ENCODE measurements at places on chromosomes 2 and 18. TPM values are rescaled to one million over a fixed set of nuclear protein-coding genes. Genes with fewer than 3 reads are reported as not detected.
A peak's percentile ranks its signal among the peaks of the same experiment; 100 is the strongest.

Gene RAX
- not detected for total RNA-seq

Gene DUSP2
- 2.4 TPM for total RNA-seq

Gene IL18RAP
- 0.51 TPM for total RNA-seq

Gene NPHP1
- total RNA-seq, result 9.7 TPM

Gene FHOD3
- total RNA-seq, result not detected

Gene SCN9A
- 1.5 TPM for total RNA-seq

Gene STAT4
- 0.51 TPM for total RNA-seq

Gene CCDC74B
- total RNA-seq, result 9.2 TPM

Gene DSG1
- not detected for total RNA-seq

Gene ITGB6
- total RNA-seq, result not detected

Gene SERPINB4
- total RNA-seq, result not detected

Gene TEKT4
- total RNA-seq, result not detected

GRCh38 chr2:101884423-101884822 lies 107.3 kb upstream of the IL1R2 start:
- DNase-seq, result no peak

- DNase-seq, result no peak
Observed at GRCh38 chr18:30810580-30810979, 232.0 kb downstream of the DSC3 start.

GRCh38 chr2:96409820-96410164 lies 74.2 kb downstream of the NCAPH start:
- no peak for DNase-seq

DNA sequence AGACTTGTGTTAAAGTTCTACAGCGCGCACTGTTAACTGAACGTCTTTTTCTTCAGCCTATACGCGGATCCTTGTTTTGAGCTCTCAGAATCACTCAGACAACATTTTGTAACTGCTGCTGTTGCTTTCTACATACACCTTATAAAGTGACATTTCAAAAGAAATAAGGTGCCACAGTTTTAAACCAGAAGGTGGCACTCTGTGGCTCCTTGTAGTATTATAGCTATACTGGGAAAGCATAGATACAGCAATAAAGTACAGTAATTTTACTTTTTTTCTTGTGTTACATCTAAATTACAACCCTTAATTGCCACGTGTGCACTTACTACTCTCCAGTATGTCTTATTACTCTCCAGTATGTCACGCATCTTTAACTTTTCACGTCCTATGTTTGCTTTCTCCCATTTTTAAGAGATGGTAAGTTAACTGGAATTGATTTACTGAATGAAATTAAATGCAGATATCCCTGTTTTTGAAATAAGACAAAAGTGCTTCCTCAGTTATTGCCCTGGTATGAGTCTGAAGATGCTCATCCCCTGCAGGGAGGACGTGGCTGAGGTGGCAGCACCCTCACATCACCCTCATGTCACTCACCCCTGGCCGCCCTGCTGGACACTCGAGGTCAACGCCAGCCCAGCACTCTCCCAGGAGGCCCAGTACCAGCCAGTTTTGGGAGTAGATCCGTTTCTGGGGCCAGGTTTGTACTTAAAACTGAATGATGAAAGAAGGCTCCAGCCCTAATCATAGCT lies 37.8 kb downstream of the GORASP2 start:
- DNase-seq, result no peak

- no peak for DNase-seq
Observed at GRCh38 chr2:160664603-160665140, 171.1 kb upstream of the RBMS1 start.

- no peak for DNase-seq
Observed at GRCh38 chr2:96737831-96738230, 2.0 kb downstream of the LMAN2L start.

- no peak for DNase-seq
Observed at GRCh38 chr2:114724454-114724853, 282.0 kb downstream of the DPP10 start.

GRCh38 chr18:66640431-66640830 lies 36.5 kb upstream of the CDH19 start:
- DNase-seq, result no peak

DNA sequence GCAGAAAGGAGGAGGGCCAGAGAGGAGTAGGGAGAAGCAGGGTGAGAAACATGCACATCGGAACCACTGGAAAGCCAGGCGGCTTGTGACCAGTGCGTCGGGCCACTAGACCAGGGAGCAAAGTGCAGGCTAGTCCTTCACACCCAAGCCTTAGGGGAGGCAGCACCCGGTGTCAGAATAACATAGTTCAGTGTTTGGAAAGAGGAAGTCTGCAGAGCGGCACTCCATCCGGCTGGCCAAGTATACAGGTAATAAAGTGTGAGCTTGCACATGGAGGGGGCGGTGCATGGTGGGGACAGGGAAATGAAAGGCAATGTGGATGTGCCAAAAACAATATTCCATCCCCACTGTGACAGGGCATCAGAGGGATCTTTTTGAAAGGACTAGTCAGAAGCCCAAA lies 69.7 kb downstream of the ZNF521 start:
- peak; percentile 62 for DNase-seq

DNA sequence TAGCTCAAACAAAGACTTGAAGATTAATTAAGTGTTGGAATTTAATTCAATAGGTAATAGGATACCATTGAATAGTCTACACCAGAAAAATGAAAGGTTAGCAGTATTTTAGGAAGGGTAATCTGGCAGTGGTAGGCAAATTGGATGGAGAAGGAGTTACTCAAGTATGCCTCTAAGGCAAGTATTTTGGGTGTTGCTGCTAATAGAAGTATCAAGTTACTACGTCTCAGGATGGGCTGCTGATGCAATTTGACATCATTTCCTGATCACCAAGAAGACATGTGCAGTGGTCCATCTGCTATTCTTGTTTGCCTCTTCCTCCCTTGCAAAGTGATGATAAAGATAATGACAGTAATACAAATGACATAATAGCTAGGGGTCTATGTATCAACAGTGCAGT lies 485.3 kb downstream of the TGIF1 start:
- no peak for DNase-seq

- peak; percentile 55 for DNase-seq
Observed at GRCh38 chr2:38030635-38031355, 45.2 kb downstream of the CYP1B1 start.

DNA sequence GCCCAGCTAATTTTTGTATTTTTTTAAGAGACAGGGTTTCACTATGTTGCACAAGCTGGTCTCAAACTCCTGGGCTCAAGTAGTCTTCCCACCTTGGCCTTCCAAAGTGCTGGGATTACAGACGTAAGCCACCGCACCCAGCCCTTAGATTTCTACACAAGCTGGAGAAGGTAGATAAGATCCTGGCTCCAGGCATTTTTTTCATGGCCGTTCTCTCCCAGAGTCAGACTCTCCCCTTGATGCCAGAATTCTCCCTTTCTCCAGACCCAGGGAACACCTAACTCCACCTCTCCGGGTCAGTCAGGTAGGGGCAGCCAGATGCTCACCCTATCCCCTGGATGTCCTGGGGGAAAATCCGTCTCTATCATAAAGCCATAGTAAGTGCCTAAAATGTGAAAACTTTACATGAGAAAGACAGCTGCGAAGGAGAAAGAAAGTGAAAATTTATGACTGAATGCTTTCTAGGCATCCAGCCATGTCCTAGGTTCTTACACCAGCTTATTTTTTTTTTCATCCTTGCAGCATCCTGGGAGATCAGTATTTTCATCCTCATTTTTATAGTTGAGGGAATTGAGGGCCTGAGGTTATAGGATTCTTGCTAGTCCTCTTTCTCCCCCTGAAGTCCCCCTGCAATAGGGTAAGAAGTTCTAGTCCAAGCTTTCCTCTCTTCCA lies 16.3 kb downstream of the SIX3 start:
- DNase-seq, result no peak

- DNase-seq, result no peak
Observed at GRCh38 chr2:100865816-100866460, 46.0 kb downstream of the NPAS2 start.

- peak; percentile 11 for DNase-seq
Observed at GRCh38 chr2:109375131-109375561, 238.6 kb downstream of the SEPTIN10 start.

GRCh38 chr2:49129034-49129433 lies 25.3 kb downstream of the FSHR start:
- no peak for DNase-seq

GRCh38 chr2:175001566-175001965 lies 3.6 kb downstream of the CHN1 start:
- DNase-seq, result no peak

DNA sequence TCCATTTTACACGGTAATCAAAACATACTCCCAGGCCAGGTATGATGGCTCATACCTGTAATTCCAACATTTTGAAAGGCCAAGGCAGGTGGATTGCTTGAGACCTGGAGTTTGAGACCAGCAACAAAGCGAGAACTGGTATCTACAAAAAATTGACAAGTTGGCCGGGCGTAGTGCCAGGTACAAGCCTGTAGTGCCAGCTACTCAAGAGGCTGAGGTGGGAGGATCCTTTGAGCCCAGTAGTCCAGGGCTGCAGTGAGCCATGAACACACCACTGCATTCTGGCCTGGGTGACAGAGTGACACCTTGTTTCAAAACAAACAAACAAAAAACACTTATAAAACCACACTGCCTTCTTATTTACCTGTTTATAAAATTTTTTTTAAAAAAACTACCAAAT lies 80.8 kb downstream of the GAREM1 start:
- no peak for DNase-seq

DNA sequence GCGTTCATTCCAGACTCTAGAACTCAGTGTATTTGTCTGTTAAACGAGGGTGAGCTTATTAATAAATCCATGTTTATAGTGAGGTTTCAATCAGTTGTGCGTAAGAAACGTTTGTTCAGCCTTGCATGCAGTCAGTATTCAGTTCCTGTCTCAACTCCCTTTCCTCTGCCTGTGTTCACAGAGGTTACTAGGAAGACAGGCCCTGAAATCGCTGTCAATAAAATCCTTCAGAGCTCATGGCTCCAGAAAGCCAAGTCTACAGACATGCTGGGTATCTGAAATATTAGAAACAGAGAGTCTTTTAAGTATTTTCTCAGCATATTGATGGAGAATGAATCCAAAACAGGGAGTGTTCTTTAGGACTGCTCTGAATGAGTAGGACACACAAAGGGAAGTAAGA lies 75.4 kb downstream of the KLF7 start:
- no peak for DNase-seq

DNA sequence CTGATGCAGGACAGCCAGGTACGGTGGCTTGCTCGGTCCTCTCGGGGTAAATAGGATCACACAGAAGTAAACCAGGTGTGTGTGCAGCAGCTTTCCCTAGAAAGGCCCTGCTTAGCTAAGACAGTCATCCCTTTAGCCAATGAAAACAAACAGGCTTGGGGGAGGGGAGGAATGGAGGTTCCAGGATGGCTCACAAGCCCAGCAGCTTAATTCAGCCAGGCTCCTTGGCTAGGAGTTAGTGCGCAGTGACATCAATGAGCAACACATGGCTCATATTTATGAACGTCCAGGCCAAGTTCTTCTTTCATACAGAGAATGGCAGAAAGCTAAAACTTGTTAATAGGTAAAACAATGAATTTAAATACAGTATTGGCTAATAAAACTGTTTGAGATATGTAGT lies 10.2 kb downstream of the IAH1 start:
- DNase-seq, result no peak

GRCh38 chr2:131417886-131418285 lies 53.9 kb upstream of the RAB6D start:
- no peak for DNase-seq

DNA sequence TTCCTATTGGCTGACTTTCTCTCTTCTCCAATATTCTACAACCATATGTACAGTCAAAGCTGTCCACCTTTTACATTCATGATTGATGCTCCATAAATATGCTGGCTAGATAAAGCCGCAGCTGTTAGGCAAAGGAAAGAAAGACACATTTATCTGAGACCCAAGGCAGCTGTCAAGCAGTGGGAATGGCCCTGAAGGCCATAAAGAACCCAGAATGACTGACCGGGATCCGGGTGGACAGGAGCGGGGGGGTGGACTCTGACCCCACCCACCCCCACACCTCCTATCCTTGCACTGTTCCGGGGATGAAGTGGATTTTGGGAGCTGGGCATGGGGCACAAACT lies 116.4 kb downstream of the RTP5 start:
- no peak for DNase-seq

- no peak for DNase-seq
Observed at GRCh38 chr2:71130905-71131244, 441 bp downstream of the MPHOSPH10 start.

DNA sequence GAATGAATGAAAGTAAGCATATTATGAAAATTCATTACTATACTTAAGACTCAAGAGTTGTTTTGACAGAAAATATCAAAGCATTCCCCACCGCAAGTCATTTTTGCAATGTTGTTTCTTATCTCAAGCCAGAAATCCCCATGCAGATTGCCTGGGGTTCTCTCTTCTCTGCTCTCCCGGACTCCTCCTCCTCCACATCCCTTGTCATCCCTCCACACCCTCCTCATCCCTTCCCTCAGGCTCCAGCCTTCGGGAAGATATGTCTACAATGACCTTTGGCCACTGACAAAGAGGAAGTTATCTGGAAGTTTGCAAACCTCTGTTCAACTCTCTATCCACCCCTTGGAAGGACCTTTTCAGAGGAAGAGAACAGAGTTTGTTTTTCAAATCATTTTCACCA lies 11.9 kb downstream of the TFCP2L1 start:
- DNase-seq, result no peak

- no peak for DNase-seq
Observed at GRCh38 chr18:63617049-63617914, 26.8 kb downstream of the SERPINB4 start.

- DNase-seq, result no peak
Observed at GRCh38 chr2:22279541-22279940, 1105.4 kb upstream of the KLHL29 start.

- DNase-seq, result no peak
Observed at GRCh38 chr2:201707753-201708152, 9.3 kb upstream of the MPP4 start.

DNA sequence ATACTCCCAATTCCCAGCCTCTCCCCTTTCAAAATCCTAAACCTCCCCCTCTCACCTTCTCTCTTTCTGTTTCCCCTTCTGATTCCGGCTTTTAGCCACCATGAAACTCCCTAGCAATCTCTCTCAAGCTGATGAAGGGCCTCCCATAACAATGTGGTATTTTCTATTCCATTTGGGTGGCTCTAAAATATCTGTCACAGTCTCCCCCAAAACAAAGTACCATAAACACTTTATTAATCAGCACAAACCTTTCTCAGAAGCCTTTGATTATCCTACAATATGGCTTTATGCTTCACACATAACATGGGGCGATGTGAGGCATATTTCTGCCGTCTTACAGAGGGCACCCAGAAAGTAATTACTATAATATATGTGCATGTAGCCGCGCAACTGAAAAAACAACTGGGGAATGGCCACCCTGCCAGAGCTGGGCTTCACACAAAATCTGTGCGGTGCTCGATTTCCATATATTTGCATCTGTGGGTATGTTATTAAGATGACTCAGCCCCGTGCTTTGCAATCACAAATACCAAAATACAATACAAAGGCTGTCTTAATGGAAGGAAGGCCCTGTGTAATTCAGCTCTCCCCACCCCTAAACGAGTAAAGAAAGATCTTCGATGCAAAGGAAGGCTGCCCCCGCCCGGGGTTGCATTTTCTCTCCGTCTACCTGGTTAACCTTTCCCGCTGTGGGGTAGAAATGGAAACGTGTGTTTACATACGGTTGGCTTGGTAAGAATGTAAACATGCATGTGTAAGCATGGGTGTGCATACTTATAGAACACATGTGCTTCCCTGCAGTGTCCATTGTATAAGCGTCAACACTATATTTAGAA lies 81.4 kb downstream of the CELF4 start:
- no peak for DNase-seq
